ENCODE measurements at places on chromosomes 1 and 21.
A peak's percentile ranks its signal among the peaks of the same experiment; 100 is the strongest.

GRCh38 chr1:149927056-149927562 is 494 bp downstream of the SF3B4 start:
- DNase-seq, result no peak

GRCh38 chr1:181086926-181087325 is 1.6 kb upstream of the IER5 start:
- no peak for DNase-seq

DNA sequence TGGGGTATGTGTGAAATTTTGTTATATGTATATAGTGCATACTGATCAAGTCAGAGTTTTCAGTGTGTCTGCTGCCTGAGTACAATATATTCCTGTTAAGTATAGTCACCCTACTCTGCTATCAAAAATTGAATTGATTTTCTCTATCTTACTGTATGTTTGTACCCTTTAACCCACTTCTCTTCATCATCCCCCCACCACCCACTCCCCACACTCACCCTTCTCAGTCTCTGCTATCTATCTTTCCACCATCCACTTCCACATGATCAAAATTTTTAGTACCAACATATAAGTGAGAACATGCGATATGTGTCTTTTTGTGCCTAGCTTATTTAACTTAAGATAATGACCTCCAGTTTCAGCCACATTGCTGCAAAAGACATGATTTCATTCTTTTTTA is 4.2 kb downstream of the LY9 start:
- no peak for DNase-seq

DNA sequence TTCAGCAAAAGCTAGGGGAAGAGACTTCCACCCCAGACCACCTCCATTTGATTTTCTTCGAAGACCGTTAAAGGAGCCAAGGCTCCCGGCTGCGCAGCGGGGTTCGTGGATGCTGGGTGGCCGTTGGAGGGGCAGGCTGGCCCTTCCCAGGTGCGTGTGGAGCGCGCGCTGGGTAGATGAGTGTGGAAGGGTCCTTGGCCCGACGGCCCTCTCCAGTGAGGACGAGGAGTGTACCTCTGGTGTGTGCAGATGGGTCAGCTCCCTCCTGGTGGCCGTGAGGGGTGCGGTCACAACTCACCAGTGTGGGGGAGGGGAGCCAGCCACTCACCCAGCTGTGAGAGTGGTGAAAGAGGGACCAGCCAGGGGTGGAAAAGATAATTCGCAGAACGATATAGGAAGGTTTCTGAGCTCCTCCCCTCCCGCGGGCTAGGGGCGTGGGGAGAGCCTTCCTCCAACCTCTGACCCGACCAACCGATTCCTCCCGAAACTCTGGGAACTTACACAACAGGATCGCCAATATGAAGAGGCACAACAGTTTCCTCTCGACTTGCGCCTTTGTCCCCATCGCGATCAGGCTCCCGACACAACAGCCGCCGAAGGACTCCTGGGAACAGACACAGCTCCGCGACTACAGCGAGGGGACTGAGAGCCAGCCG is at the start of gene F11R:
TSS of gene F11R (minus strand) at position 644 of the 656 bp plus-strand sequence. CDS start at position 565, 79 bp downstream.
- peak; percentile 49 for DNase-seq

- no peak for DNase-seq
These were observed 346.0 kb downstream of the LMX1A start for GRCh38 chr1:165010418-165011070.

DNA sequence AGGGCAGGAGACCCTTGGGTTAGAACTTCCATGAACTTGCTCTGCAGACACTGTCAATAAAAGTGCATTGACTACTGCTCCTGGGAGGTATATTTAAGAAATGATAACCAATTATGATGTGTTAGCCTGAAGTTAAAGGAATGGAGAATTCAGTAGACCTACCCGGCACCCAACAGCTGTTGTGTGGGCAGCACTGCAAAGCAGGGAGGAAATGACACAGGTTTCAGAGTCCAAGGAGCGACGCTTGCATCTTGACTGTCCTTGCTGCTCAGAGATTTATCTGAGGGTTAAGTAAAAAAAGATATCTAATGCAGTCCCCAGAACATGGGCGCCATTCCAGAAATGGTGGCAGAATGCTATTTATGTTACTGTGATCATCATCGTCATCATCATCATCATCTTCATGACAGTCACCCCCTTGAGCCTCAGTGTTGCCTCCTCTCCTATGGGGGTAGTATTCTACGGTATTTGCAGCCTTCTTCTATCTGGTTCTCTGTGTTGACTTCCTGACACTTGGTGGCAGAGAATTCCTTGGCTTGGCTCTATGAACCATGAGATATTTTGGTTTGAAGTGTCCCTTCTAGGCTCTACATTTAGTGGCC is 225.9 kb downstream of the KAZN start:
- DNase-seq, result no peak

DNA sequence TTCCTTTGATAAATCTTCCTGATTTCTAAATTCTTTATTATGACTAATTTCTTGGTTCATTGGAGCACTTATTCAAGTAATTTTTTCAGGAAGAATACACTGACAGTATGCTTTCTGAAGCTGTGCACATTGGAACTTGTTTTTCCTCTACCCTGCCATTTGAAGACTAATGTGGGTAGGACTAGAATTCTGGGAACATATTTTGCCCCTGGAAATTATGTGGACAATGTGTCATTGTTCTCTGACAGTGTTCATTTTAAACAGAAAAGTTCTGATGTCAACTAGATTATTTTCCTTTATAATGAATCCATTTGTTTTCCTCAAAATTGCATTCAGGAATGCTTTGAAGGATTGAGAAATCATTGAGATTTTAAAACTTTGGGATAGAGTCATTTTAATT is 34.8 kb upstream of the ST6GALNAC5 start:
- DNase-seq, result no peak

DNA sequence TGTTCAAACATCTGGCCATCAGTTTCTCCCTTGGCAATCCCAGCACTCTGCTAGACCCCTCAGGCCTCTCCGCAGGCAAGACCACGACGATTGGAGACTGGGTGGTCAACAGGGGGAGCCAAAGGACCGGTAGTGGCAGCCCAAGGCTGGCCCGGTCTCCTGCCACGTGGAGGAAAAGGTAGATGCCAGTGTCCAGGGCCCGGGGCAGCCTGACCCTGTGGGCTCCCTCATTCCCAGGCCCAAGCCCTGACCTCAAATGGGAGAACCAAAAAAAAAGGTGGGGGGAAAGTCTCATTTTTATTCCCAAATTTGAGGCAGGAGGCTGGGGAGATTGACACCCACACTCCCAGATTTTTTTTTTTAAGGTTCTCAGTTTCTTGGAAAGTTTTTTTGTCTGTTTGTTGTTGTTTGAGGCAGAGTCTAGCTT is 24.8 kb downstream of the S100A6 start:
- DNase-seq, result no peak

DNA sequence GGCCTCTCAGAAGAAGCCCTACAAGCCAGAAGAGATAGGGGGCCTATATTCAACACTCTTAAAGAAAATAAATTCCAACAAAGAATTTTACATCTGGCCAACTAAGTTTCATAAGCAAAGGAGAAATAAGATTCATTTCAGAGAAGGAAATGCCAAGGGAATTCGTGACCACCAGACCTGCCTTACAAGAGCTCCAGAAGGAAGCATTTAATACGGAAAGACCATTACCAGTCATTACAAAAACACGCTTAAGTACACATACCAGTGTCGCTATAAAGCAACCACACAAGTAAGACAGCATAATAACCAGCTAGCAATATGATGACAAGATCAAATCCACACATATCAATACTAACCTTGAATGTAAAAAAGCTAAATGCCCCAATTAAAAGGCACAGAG is 704.9 kb upstream of the CHRM3 start:
- DNase-seq, result no peak

- DNase-seq, result no peak
These were observed 203.3 kb upstream of the JUN start for GRCh38 chr1:58986996-58987767.

- no peak for DNase-seq
These were observed 2.1 kb upstream of the PLA2G2E start for GRCh38 chr1:19925342-19926070.

GRCh38 chr1:101392552-101392951 is 155.7 kb downstream of the S1PR1 start:
- DNase-seq, result no peak

- no peak for DNase-seq
These were observed 33.3 kb downstream of the PUM1 start for GRCh38 chr1:31032266-31032665.
